ENCODE measurements at places on chromosomes 12 and 14.

DNA sequence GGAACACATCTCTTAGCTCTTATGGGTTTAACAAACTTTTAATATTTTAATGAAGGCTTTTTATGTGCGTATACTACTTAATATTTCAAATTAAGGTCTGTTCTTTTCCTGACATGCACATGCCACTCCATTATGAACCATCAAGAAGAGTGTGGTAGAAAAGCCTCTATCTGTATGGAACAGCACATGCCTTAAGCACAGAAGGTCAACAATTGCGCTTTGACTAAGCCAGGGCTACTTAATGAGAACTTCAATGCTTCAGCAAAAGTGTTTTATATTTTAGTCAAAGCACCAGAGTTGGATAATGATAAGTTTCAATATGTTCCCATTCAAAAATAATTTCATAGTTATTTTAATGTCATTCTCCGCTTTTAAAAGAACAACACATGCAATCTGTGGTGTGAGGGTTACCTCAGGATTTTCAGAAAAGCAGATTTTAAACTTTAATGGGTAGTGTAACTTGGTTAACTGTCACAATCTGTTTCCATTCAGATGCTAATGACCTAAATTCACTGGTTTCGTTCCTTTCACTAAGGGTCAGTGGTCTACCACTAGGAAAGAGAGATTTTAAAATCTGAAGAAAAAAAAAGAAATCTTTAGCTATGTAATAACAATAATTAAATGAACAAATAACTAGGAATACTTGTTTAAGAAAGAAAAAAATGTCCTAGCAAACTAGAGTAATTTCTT is 193.4 kb upstream of the NOVA1 start:
- DNase-seq, result no peak

- DNase-seq, result no peak
Observed at GRCh38 chr12:77124767-77125166, 59.4 kb upstream of the E2F7 start.

DNA sequence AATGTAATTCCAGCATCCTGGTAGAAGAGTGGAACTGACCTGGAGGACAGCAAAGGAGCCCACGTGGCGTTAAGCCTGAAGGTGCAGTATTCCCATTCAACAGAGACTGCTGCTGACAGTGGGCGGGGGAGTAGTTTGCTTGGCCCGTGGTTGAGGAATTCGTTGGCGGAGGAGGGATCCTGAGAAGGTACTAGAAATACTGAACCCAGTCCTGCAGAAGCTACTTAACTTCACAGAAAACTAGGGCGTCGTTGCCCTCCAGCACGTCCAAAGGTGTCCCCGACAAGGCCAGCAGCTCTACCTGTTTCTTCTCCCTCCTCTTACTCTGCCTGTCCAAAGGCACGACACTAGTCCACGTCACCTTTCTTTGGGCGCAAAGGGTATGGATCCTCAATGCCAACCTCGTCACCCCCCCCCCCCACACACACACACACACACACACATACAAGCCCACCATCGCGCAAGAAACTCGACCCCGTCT is 303 bp downstream of the PUS7L start:
- DNase-seq, result peak; percentile 8

- DNase-seq, result no peak
Observed at GRCh38 chr12:105616971-105617540, 286.6 kb downstream of the C12orf75 start.

DNA sequence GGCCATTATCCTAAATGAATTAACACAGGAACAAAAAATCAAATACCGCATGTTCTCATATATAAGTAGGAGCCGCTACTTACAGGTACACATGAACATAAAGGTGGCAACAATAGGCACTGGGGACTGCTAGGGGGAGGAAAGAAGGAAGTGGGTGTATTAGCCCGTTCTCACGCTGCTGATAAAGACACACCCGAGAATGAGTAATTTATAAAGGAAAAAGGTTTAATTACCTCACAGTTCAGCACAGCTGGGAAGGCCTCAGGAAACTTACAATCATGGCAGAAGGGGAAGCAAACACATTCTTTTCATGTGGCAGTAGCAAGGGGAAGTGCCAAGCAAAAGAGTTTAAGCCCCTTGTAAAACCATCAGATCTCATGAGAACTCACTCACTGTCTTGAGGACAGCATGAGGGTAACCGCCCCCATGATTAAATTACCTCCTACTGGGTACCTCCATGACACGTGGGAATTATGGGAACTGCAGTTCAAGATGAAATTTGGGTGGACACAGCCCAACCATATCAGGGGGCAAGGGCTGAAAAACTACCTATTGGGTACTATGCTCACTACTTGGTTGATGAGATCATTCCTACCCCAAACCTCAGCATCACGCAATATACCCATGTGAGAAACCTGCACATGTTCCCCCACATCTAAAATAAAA is 16.4 kb upstream of the MIA2 start:
- DNase-seq, result no peak

DNA sequence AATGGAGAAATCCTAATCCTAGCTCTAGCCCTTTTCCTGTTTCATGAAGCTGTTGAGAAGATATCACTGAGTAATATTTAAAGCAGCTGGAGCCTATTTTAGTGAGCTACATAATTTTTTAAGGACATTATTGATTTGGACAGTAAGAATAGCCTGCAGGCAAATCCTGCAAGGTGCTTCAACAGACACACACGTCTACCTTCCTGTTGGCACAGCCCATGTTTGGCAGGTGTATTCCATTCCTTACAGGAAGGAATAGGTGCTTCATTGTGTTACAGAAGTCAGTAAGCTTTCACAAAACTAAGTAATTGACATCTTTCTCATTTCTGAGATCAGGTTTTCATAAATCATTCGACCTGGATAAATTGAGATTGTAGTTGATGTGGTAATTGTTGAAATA is 50.6 kb downstream of the FOXA1 start:
- no peak for DNase-seq

DNA sequence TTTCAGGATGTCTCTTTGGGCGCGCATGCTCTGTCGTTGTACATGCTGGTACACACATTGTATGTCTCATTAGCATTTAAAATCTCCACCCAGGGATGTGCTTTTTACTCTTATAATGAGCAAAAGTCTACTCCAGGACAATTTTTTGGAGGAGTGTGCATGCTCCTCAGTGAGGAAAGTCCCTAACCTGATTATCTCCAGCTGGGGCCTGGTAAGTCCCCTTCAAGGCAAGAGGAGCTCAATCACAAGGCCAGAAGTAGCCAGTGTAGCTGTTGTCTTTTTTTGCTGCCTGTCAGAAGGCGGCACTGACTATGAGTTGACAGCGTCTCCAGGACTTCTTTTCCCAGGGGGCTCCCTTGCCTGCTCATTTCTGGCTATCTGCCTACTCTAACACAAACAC is 218.3 kb upstream of the CNTN1 start:
- no peak for DNase-seq

DNA sequence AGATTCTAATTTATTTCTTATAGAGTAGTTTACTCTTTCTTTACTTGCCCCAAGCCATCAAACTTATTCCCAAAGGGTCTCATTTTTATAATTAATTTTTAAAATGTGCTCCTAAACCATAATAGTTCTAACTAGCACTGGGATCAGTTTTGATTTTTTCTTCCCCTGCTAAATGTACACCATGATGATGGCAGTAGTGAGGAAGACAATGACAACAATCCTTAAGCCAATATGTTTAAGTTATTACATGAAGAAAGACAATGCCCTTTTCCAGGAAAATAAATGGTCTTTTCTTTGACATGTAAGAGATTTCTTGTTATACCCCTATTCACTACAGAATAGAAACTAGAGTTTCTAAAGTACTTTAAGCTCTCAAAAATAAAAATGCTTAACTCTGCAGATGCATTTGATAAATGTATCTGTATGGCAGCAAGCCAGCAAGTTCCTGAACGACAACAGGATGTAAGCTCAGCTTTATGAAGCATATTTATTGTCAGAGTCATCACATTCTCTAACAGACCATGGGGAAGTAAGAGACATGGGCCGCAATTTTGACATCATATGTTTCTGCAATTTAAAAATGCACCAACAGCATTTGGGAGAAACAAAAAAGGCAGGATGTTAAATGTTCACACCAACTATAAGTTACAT is 36.0 kb upstream of the SNX6 start:
- DNase-seq, result no peak

- DNase-seq, result no peak
Observed at GRCh38 chr14:70082394-70082793, 106.4 kb downstream of the SLC8A3 start.

DNA sequence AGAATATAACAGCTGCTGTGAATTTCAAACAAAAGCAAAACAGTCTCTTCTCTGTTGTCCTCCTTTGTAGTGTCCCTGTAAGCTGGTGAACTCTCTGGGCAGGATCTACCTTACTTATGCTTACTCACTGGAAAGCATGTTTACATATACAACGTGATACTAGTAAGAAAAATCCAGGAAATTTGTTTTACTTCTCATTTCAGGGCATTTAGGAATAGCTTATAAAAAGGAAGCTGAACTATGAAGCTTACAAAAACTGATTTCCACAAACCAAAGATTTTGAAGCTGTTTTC is 311.0 kb downstream of the NOVA1 start:
- DNase-seq, result no peak

- DNase-seq, result no peak
Observed at GRCh38 chr12:123057513-123058265, 77.2 kb downstream of the ARL6IP4 start.

DNA sequence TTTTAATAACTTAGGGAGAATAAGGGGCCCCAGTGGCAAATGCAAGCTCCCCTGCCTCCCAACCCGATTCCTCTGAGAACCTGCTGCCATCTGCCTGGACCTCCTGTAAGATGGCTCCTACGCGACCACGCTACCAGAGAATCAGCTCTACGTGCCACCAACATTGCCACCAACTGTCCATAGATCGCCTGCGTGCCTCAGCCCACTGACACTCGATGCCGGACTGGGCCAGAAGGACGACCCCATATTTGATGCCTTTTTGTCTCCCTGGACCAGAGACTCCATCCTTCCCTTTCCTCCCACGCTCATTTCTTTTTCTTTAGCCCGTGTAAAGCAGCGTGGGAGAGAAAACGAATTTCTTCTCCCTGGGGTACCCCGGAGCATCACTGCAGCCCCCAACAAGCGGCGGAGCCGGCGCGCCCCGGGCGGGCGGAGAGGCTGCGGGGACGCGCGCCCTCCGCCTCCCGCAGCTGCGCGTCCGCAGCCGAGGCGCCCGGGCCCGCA is 565 bp upstream of the KLHL42 start:
- no peak for DNase-seq

DNA sequence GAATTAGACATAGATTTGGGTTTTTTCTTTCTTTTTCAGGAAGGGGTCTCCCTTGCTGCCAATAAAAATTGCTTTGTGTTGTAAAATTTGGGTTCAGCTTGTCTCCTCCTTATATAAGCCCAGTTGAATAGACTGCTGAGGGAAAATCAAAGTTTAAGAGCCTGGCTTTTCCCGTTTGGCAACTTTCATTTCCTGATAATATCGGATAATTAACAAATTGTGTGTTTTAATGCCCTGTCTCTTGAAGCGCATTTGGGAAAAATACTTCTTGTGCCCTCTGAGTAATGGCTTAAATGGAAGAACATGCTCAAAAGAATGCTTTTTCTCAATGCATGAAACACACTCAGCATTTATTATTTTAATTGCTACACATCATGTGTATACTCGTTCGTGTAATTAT is 198.0 kb upstream of the DCN start:
- DNase-seq, result no peak

DNA sequence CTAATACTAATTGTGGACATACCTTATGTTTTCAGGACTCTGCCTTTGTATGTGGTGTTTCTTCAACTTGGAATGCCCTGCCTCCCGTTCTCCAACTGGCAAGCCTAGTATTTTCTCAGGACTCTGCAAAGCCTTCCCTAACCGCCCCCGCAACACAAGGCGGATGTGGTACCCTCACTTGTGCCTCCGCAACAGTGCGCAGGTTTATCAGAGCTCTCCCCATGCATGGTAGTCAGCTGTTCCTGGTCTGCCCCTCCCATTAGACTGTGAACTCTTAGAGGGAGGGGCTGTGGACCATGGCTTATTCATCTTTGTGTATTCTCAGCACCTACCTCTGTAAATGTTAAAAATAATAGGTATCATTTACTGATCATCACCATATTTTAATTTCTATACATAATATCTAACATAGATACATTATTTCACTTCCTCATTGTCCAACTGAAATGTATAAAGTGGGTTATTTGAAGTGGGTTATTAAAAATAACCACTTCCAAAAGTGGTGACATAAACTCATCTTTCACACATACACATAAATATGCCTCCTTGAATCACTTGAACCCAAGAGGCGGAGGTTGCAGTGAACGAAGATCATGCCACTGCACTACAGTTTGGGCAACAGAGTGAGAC is 9.0 kb downstream of the LPAR5 start:
- no peak for DNase-seq

DNA sequence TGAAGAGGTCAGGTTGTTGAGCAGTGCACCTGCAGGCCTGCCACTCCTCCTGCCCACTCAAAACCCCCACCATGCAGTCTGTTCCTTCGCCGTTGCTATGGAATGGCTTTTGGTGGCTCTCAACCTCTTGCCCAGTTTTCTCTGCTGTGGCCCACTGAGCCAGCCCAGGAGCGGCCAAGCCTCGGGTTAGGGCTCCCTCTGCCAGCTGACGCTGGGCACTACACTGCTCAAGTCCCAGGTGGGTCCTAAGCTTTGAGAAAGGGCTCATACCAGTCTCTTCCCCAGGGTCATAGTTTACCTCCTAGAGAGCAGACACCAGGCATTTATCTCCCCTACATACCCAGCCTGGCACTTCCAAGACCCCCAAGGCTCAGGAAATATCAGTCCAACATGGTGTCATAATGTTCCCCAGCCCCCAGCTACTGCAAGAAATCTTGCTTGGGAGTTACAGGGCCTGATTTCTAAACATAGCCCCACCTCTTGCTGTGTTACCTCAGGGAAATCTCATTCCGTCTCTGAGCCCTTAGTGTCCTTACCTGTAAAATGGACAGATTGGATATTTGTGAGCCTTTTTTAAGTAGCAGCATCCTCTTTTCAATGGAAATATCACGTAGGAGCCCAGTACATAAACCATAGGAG is 59.4 kb downstream of the TSPAN11 start:
- DNase-seq, result no peak

GRCh38 chr14:64293976-64294671 is at the start of gene ESR2:
Gene ESR2, minus strand, starts transcription at chr14:64294371. Its CDS starts 11,386 bp downstream, at chr14:64282985.
- DNase-seq, result no peak

DNA sequence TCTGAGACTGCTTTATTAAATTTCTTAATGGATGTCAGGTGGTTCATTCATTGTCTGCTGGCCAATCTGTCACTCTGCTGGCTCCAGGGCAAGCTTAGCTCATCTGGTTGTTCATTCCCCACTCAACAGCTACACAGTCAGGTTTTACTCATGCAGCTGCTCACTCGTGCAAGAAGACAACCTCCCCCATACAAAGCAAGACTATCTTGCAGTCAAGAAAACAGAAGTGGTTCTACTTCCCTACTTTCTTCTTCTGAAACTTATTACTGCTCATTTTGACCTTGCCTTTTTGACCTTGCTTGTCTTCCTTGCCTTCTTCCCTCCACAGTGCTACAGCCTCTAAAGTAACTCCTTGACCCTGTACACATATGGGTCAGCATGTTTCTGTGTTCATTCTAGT is 277.9 kb downstream of the SSPN start:
- no peak for DNase-seq

GRCh38 chr14:101120641-101121507 is 217.4 kb upstream of the RTL1 start:
- DNase-seq, result no peak
